IMR-90 (cell line): ENCODE measurements at places on chromosomes 4 and X. TPM values are rescaled to one million over a fixed set of nuclear protein-coding genes. Genes with fewer than 3 reads are reported as not detected.

The TEC gene
- total RNA-seq: 0.54 and 1.1 TPM in 2 replicates

The ARHGEF9 gene
- 9.7 and 11.8 TPM in 2 replicates for total RNA-seq

The ITGB1BP2 gene
- total RNA-seq: 1.7 and 3.0 TPM in 2 replicates

The FDCSP gene
- not detected in 2 replicates for total RNA-seq

The SUPT20HL2 gene
- not detected in 2 replicates for total RNA-seq

The SSX3 gene
- not detected in 2 replicates for total RNA-seq

The MAGEA2 gene
- total RNA-seq: not detected in 2 replicates

The SPATA18 gene
- total RNA-seq: 4.7 and 5.0 TPM in 2 replicates

The KLB gene
- total RNA-seq: not detected in 2 replicates

The CENPVL3 gene
- not detected in 2 replicates for total RNA-seq

The P2RY4 gene
- total RNA-seq: not detected in 2 replicates

The AMTN gene
- not detected in 2 replicates for total RNA-seq

The TMEM150C gene
- total RNA-seq: under 0.01 and 0.36 TPM in 2 replicates

The PQBP1 gene
- total RNA-seq: 120 and 124 TPM in 2 replicates

The CACNA1F gene
- total RNA-seq: not detected in 2 replicates

The TRIM60 gene
- not detected in 2 replicates for total RNA-seq

The DIPK2B gene
- total RNA-seq: not detected in 2 replicates

The OPRPN gene
- total RNA-seq: not detected in 2 replicates

DNA sequence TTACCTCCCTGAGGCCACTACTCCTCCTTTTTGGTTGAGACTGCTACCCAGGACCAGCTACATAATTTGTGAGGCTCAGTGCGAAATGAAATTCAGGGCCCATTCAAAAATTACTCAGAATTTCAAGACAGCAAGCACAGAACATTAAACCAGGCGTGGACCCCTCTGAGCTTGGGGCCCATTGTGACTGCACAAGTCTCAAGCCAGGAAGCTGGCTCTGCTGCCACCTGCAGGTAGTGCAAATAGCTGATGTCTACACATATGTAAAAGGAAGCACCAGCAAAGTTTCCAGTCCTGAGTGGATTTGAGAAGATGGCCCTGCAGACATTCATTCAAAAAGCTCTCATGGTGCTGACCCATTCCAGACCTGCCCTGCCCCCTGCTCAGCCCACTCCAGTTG lies 213.4 kb upstream of the LNX1 start:
- DNase-seq: no peak

- peak; percentile 72 for DNase-seq
These were observed 61.1 kb downstream of the HDX start for GRCh38 chrX:84441143-84441542.

GRCh38 chrX:96987228-96987627 lies 103.5 kb downstream of the RPA4 start:
- DNase-seq: peak; percentile 75

- DNase-seq: no peak
These were observed 14.9 kb downstream of the IGFBP7 start for GRCh38 chr4:57095245-57095644.

- no peak for DNase-seq
These were observed 66.0 kb downstream of the UBE2K start for GRCh38 chr4:39763714-39764572.

DNA sequence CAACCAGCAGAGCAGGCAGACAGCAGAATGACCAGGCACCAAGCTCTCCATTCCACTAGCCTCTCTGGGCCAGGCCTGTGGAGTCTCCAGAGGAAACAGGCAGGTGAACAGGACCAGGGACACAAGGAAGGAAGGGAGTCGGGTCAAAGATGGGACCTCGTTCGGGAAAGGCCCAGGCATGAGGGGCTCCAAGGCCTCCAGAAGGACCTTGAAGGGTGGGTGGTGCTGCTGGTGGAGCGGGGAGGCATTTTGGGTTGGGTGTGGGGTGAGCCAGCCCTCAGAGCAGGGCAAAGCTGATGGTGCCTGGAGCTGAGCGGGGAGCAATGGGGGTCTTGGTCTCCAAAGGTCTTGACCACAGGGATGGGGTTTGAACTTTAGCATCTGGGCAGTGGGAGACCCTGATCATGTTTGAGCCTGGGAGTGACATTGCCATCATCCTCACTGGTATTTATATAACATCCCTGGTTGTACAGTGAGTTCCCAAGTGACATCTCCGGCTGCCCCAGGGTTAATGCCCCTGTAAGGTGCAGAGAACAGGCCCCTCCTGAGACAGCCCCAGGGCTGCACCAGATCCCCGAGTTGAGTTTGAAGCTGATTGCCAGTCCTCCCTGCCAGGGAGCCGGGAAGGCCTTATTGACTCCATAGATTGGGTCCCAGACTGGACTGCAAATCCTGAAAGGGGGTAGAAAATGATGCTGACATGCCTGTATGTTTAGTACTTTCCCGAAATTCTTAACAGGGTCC lies 52.7 kb downstream of the PSAPL1 start:
- DNase-seq: no peak

GRCh38 chr4:173218411-173219125 lies 50.0 kb downstream of the GALNT7 start:
- peak; percentile 73 for DNase-seq

GRCh38 chr4:151772274-151772673 lies 11.5 kb upstream of the GATB start:
- DNase-seq: no peak

GRCh38 chr4:89379511-89380044 lies 72.0 kb upstream of the GPRIN3 start:
- DNase-seq: no peak

GRCh38 chr4:9987749-9988362 lies 33.4 kb downstream of the SLC2A9 start:
- no peak for DNase-seq

GRCh38 chr4:95224402-95224801 lies 324.4 kb downstream of the UNC5C start:
- DNase-seq: no peak

GRCh38 chr4:89929425-89930159 lies 34.9 kb downstream of the MMRN1 start:
- DNase-seq: no peak

- peak; percentile 0 for DNase-seq
These were observed 43.7 kb upstream of the FRMD7 start for GRCh38 chrX:132171478-132171877.

GRCh38 chr4:73193659-73194058 lies 64.9 kb downstream of the ANKRD17 start:
- DNase-seq: no peak

DNA sequence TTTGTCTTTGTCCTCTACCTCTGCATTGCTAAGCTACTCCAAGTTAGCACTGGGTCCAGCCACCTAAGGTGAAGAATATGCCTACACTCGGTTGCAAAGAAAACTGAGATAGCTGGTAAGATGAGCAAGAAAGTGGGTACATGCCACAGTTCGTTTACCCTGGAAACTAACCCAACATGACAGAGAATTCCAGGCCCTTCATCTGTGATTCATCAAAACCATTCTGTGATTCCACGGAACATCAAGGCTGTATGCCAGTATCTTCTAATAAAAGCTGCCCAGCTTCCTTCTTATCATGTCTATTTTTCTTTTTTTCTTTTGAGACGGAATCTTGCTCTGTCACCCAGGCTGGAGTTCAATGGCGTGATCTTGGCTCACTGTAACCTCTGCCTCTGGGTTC lies 58.7 kb upstream of the SPANXC start:
- no peak for DNase-seq

GRCh38 chr4:180717451-180718033 lies 1525.7 kb upstream of the TENM3 start:
- peak; percentile 38 for DNase-seq

DNA sequence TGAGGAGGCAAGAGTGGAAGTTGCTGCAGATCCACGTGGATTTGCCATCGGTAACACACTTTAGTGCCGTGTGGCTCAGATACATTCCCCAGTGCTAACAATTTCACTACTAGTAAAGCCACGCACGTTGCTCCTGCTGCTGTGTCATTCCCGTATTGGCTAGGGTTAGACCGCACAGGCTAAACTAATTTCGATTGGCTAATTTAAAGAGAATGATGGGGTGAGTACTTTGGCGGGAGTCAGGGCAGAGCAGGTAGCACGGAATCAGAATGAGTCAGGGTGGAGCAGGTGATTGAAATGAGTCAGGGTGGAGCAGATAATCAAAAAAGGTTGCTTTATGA lies 1337.5 kb downstream of the FSTL5 start:
- DNase-seq: no peak

- DNase-seq: no peak
These were observed 48.6 kb upstream of the RASL11B start for GRCh38 chr4:52813546-52813945.

GRCh38 chr4:39900966-39901365 lies 76.7 kb downstream of the PDS5A start:
- peak; percentile 24 for DNase-seq

- DNase-seq: no peak
These were observed 454.1 kb downstream of the PDGFC start for GRCh38 chr4:156517546-156517945.

GRCh38 chr4:2697995-2698414 lies 58.1 kb downstream of the TNIP2 start:
- no peak for DNase-seq

DNA sequence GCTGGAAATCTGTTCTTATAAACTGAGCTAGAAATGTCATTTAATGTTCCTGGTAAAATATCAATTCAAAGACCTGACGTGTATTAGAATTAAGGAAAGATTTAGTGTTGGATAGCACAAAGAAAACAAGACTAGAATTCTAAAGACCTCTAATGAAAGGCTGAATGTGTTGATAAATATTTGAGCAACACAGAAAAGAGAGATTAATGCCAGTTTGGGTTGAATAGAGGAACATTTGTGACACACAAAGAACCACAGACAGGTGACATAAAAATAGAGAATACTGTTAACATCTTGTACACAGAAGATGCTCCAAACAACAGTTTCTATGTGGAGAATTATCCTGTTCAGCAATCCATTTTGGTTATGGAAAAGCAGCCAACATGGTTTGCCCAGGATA lies 222.1 kb upstream of the GALNT7 start:
- DNase-seq: no peak

- DNase-seq: peak; percentile 53
These were observed 9.1 kb downstream of the NSG1 start for GRCh38 chr4:4395849-4396627.

DNA sequence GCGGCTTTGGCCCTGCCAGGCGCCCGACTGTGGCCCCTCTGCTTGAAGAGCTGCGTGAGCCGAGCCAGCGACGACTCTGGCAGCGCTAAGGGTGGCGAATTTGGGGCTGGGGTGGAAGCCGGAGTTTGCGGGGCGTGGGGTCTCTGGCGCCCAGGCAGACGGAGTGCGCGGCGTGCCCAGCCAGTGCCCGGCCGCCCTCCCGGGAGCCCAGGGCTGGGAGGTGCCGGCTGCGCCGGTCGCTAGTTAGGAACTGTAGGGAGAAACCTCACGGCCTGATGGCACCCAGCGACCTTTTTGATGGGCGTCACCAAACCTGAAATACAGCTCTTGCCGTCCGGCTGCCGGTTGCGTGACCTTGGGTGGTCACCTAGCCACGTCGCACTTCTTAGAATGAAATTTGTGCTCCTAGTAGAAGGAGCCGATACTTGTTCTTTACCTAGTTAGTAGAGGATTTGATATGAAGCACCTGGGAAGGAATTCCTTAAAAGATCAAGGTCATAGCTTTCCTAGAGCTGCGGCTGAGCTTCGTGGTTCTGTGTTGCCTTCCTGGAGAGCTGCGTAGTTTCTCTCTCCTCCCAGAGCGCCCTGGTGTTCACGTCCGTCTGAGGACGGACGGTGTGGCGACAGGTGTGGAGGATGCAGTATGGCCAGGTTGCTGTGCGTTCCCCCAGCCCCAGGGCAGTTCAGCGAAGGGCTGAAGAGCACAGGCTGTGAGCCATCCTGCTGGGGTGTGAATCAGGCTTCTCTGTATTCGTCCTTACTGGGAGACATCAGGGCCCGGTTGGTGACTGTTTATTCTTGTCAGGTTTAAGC lies 680 bp downstream of the MAEA start:
- peak; percentile 4 for DNase-seq

- DNase-seq: no peak
These were observed 20.8 kb downstream of the HMX1 start for GRCh38 chr4:8850830-8851188.

- DNase-seq: no peak
These were observed 69.4 kb downstream of the CLCN5 start for GRCh38 chrX:49991758-49992157.

DNA sequence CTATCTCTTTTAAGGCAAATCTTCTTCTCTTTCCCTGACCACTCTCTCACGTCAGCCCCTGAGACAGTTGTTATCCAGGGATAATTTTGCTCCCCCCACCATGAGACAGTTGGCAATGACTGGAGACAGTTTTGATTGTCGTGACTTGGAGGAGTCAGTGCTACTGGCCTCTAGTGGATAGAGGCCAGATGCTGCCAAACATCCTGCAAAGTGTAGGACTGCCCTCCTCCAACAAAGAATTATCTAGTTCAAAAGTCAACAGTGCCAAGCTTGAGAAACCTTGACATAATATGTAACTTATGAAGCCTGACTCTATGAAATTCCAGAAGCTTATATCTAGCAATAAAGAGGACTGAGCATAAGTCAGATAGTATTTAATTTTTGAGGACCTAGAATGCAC lies 502.1 kb upstream of the IGFBP7 start:
- no peak for DNase-seq

GRCh38 chr4:94561249-94562024 lies 109.7 kb downstream of the PDLIM5 start:
- DNase-seq: peak; percentile 87

DNA sequence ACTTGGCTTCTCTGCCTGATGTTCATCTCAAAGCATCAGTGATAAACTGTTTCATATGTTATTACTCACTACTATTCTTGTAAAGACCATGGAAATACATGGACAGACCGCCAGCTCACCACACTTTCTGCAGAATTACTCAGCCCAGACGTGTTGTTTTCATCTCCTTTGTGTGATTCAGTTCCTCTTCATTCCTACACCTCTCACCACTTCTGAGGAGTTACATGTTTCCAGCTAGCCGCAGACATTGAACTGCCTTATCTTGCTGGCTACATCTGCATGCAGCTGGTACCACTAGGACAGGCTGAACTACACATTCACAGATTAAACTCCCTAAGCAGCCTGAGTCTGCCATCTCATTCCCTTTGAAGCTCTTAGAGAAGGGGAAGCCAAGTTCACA lies 443.2 kb upstream of the FGF16 start:
- no peak for DNase-seq

DNA sequence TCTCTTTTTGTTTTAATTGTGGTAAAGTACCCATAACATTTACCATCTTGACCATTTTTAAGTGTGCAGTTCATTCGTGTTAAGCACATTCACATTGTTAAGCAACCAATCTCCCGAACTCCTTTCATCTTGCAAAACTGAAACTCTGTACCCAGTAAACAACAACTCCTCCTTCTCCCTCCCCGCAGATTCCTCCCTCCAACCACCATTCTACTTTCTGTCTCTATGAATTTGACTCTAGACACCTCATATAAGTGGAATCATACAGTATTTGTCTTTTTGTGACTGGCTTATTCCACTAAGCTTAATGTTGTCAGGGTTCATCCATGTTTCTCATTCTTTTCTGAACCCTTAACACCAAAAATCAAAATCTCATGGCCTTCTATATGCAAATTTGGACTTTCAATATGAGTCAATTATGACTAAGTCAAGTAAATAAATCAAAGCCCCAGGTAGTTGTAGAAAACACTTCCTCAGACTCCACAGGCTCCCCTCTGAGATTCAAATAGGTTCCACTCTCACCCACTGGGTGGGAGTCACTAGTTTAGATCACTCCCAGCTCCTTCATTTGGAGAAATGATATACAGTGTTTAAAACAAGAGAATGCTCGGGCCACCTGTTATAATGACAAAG lies 9.8 kb upstream of the RTL5 start:
- DNase-seq: no peak

GRCh38 chrX:120604361-120604782 lies 471 bp downstream of the MCTS1 start:
- DNase-seq: peak; percentile 33
